CD4-positive, alpha-beta T cell treated with Interferon gamma for 1 hour (primary cell): ENCODE measurements at places on chromosomes 13 and 19.

DNA sequence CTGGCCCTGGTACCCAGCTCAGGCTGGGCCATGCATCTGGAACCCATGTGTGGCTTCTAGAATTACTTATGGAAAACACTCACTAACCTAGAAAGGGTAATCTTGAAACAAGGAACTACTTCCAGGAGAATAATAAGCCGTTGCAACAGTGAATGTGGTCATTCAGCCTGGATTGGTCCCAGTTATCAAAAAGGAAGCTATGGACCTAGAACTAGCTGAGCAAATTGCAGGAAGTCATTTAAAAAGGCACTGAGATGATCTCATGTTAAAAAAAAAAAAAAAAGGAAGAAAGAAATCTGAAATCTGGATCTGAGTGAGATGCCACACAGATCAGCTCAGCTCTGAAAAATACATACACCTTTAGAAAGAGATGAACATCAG is 59.6 kb downstream of the DCT start:
- DNase-seq = no peak

DNA sequence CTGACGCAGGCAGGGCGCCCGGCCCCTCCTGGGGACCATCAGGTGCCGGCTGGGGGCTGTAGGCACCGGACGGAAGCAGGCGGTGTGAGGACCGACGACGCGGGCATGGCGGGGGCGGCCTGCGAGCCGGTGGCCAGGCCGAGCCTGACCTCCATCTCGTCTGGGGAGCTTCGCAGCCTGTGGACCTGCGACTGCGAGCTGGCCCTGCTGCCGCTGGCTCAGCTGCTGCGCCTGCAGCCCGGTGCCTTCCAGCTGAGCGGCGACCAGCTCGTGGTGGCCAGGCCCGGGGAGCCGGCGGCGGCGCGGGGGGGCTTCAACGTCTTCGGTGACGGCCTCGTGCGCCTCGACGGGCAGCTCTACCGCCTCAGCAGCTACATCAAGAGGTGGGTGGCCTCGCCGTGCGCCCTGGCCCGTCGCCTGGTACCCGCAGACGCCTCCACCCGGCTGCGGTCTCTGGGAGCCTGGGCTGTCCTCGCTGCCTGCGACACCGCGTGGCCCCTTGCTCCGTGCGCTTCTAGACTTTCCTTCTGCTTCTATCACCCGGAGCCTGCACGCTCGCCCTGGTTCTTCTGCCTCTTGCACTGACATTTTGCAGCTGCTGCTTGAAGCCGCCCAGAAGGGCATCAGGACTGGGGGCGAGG is 460 bp downstream of the MEDAG start:
- no peak for DNase-seq

GRCh38 chr19:51472607-51473006 is 5.7 kb upstream of the CEACAM18 start:
- no peak for DNase-seq

DNA sequence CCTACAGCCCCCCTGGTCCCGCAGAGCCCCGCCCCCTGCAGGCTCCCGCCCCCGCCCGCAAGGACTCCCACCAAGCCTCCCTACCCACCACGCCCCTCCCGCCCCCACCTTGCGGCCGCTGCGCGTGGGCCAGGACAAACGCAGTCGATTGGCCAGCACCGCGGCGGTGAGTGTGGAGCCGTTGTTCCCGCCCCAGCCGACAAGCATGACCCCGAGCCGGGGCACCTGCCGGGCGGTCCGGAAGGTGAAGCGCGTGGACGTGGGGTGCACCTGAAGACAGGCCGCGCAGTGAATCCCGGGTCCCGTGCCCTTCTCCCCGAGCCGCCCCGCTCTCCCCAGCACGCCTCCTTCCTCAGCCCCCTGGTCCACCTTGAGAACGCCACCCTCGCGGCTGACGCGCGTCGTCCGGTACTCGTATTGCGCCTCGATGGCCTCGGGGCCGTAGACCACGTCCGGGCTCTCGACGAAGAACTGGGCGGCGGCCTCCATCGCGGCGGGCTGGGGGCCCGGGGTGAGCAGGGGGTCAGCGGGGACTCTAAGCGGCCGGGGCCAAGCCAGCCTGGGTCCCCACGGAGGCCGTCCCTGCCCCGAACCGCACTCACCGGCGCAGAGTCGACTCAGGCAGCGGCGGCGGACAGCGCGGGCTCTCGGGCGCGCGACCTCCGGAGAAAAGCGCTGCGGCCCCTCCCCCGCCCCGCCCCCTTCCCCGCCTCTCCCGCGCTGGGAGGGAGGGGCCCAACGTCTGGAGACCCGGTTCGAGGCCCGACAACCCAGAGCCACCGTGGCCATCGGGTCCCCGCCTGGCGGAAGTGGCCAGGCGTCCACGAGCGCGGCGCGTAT is at the start of gene ISYNA1:
Gene ISYNA1 (minus strand): TSS at position 643 of the 840 bp plus-strand sequence. CDS start 154 bp downstream, at position 489.
- peak; percentile 53 for DNase-seq

DNA sequence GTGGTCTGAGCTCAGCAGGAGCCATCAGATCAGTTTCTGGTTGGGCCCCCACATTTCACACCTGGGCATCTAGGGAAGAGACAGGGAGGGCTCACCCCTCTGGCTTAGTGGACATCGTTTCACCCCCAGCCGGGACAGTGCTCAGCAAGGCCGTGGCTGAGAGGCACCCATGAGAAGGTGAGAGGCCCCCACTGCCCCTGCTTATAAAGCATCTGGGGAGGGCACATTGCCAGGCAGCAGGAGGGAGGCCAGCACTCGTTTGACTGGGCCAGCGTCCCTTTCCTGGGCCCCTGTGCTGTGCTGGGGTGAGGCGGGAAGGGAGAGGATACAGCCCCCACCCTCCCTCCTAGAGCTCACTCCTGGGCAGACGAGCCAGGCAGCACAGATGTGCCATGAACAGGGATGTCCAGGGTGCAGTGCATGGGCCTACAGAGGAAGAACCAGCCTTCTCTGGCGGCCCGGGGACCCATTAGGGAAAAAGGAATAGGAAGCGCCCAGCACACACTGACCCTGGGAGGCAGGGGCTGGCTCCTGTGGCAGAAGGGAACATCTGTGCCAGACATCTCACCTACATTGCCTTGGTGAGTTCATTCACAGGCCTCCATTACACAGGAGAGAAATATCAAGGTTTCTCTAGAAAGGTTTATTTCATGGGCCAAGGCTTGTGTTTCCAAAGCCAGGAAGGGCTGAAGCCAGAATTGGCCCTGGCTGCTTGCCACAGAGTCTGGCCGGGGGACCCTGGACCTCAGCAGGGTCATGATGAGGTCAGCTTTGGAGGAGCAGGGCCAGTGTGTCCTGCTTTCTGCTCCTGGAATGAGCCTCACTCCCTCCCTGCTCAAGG is 7.7 kb downstream of the AP1M1 start:
- no peak for DNase-seq

DNA sequence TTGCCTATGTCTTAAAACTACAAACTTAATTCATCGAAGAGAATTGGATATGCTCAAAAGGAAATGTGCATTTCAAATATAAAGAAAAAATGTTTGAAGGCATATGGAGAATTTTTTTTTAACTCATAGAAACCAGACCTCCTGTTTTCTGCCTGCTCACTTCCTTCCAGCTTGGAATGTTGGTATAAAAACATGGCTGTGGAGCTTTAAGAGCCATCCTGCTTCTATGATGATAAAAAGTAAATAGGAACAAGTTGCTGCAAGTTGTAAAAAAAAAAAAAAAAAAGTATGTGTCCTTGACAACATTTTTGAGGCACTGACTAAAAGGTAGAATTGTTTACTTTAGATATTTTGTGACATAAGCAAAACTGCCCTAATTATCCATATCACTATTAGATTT is 1230.7 kb downstream of the PCDH9 start:
- no peak for DNase-seq

GRCh38 chr13:98254513-98254912 is 77.4 kb upstream of the RNF113B start:
- DNase-seq = no peak

GRCh38 chr19:41735071-41735600 is 20.2 kb upstream of the CEACAM6 start:
- DNase-seq = no peak

- DNase-seq = no peak
Measured at GRCh38 chr13:49859560-49859959, 67.1 kb upstream of the KPNA3 start.

DNA sequence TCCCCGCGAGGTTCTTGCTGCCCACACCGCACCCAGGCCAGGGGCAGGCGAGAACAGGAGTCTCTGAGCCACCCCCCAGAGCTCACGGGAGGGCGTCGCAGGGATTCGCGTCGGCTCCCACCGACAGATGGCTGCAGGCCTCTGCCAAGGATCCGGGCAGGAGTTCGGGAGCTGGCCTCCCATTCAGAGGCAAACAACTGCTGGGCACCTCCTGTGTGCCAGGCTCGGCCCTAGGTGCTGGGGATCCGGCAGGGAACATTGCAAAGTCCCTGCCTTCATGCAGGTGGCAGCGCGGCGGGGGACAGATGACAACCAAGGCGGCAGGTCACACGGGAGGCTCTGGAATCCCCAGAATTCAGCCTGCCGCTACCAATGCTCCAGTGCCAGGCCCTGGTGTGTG is 25.3 kb downstream of the LRRC4B start:
- DNase-seq = no peak

DNA sequence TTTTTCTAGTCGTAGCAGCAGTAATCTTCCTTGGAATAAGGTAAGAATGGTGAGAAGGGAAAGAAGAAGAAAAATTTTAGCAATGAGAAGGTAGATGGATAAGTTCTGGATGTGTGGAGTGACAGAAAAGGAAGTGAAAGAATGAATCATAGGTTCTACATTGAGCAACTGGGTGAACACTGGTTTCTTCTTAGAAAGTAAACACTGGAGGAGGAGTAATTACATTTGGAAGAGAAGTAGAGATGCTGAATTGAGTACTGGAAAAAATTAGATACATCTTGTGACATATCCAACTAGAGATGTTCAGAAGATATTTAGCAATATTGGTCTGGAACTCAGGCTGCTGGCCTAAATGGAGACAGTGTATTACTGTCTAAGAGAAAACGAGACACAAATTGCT is 148.5 kb downstream of the GPC5 start:
- no peak for DNase-seq

GRCh38 chr13:23771552-23771951 is 117.6 kb downstream of the MIPEP start:
- DNase-seq = no peak

GRCh38 chr19:43101950-43102349 is 19.4 kb upstream of the PSG2 start:
- DNase-seq = no peak

GRCh38 chr13:86831084-86831483 is 840.1 kb upstream of the SLITRK5 start:
- DNase-seq = no peak

DNA sequence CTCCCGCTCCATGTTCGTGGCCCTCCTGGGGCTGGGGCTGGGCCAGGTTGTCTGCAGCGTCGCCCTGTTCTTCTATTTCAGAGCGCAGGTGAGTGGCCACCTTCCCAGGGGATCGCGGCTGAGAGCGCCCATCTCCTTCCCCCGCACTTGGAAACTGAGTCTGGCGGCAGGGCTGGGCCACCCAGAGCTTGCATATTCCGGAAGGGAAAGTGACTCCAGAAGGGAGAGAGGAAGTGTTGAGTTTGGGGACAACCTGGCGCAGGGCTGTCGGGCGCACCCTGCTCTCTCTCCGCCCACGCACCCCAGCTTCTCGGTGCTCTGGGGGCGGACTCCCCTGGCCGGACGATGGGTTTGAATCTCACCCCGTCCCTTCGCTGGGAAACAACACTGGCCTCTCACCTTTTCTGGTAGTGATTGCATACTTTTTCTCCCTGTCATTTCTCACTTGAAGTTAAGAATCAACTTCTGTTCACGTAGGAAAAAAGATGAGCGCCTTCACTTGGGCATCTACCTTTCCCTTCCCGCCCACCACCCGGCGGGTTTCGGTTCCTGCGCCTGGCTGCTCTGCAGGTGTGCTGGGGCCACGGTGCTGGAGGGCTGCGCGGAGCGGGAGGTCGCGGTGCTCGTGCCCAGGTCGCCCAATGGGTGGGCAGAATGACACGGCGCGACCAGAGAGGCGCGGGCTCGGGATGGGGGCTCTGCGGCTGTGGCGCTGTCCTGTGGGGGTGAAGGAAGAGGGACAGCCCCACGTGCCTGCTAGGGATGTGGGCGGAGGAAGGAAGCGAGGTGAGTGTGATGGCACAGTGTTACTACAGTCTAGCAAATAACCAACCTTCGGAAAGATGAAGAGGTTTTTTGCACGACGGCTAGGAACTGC is 721 bp downstream of the TNFSF11 start:
- peak; percentile 14 for DNase-seq

GRCh38 chr13:33123066-33123859 is 107.0 kb downstream of the KL start:
- peak; percentile 25 for DNase-seq

GRCh38 chr13:40433577-40433976 is 232.9 kb downstream of the FOXO1 start:
- DNase-seq = peak; percentile 51

DNA sequence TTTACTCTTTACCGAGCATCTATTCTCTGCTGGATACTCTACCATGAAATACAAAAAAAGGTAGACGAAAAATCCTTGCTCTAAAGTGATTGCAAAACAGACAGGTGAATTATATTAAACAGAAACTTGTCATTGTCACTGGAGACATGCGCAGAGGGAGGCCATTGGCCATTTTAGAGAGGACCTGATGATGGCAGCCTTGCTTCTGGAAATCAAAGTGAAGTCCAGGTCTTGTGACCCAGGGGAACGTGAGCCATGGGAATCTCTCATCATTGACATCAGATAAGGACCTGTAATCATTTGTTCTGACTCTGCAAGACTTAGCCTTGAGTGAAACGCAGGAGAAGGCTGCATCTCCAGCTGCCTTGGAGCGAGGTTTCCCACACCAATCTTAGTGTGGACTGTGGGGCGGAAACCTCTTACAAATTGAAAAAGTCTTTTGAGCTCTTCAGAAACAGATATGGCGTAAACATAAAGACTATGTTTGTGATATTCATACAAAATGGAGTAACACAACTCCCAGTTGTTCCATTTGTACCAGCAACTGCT is 16.8 kb upstream of the SLC46A3 start:
- DNase-seq = no peak

DNA sequence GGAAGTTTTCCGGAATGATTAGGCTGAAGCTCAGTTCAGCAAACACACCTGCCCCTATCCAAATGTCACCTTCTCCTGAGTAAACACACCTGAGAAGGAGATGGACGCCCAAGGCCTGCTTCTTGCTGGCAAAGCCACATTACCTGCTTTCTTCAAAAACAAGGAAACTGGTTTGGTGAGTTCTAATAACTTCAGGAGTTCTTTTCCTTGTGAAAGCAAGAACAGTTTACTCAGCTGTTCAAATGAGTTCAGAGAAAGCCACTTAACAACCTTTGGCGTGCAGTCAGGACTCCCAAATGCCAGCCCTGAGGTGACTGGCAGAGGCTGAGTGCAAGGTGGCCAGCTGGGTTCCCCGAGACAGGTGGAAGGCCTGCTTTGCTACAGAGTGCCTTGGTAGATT is 160.5 kb downstream of the STK24 start:
- DNase-seq = no peak
